ENCODE measurements at places on chromosomes 5 and 9.

- DNase-seq, result no peak
Measured at GRCh38 chr5:83492331-83492730, 20.8 kb downstream of the VCAN start.

DNA sequence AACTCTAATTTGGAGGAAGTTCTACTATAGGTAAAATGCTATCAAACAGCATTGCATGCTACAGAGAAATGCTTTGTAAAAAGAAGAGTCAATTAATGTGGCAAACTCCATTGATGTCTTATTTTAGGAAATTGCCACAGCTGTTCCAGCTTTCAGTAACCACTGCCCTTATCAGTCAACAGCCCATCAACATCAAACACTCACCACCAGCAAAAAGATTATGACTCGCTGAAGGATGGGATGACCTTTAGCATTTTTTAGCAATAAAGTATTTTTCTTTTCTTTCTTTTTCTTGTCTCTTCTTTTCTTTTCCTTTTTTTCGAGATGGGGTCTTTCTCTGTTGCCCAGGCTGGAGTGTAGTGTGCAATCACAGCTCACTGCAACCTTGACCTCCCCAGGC, 26.0 kb downstream of the CRHBP start:
- no peak for DNase-seq

DNA sequence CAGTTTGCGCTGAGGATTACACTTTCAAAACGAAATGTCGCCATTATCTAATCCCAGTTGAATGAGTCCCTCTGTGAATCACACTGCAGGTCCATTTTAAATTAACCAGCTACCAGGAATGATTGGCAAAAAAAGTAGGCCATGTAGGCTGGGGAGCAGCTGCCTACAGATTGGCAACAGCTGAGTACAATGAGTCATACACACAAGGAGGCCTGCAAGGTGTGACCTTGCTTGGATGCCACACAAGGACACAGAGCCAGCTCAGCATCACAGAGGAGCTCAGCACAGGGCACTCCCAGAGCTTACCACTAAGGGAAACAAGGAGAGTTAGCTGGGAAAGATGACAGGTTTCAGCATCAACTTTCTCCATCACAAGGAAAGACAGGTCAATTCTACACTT, 12.9 kb downstream of the HAVCR1 start:
- no peak for DNase-seq

DNA sequence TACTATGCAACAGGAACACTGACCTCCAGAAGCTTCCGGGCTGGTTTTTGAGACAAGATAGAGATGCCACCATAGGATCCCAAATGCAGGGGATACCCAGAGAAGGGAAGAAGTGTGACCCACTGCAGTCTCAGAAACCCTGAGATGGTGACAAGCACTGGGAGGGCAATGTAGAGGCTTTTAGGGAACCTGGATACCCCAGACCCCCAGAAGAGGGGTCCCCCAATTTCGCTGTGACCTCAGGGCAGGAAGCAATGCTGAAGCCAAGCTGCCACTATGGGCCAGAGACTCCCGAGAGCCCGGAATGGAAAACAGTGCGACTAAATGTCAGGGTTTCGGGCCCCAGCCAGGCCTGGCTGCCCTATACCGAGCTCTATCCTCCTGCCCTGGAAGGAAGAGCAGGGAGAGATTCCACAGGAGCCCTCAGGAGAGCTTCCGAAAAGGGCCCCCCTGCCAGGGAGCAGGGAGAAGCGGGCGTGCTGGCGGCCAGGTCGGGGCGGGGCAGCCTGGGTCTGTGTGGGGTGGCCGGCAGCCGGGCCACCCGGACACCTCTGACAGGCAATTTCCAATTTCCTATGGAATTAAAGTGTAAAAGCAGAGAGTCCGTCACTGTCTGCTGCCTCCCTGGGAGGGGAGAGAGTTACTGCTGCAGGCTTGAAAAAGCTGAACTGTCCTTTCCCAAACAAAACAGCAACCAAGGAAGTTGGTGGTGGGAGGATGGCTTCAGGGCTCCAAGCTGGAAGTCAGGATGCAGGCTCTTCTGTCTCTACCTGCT, 154.2 kb downstream of the FGF18 start:
- DNase-seq, result no peak

- DNase-seq, result no peak
Measured at GRCh38 chr5:124906339-124907097, 160.1 kb upstream of the ZNF608 start.

GRCh38 chr5:180304431-180305375, 12.8 kb upstream of the MAPK9 start:
- DNase-seq, result no peak

DNA sequence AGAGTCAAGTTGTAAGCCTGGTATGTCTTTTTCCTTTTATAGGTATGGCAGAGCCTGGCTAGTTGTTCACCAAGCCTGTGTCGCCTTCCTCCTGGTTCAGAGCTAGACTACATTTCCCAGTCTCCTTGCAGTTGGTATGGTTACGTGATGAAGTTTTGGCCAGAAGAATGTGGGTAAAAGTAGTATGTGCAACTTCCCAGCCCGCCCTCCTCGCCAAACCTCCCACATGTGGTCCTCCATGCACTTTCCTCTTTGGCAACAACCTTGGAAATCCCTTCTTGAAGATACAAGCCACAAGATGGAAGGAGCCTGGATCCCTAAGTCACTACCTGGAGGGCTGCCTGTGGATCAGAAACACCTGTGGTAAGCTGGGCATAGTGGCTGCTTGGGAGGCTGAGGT, 36.0 kb upstream of the MSH3 start:
- DNase-seq, result no peak

DNA sequence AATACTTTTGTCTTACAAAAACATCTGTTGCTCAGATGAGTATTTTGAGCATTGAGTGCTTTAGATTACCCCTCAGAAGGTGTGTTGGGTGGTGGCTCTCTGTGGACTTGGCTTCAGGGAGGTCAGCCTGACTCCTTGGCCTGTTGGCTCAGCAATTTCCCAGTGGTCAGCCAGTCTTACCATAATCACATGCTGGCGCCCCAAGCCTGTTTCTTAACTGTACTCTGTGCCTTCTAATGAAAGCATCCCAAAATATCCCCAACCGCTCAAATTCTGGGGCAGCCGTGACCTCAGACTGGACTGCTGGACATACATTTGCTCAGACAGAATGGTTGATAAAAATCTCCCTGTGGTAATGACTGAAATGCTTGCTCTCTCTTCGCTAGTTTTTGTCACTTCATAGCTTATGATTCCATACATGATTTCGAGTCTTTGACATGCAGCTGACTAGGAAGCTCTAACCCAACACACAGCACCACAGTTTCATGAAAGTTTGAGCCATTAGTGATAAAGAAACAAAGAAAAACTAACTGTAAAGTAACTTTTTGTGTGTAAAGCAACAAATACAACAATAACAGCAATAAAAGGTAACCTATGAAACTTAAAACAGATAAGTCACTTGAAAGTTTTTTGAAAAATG, 562.2 kb upstream of the MEF2C start:
- no peak for DNase-seq

DNA sequence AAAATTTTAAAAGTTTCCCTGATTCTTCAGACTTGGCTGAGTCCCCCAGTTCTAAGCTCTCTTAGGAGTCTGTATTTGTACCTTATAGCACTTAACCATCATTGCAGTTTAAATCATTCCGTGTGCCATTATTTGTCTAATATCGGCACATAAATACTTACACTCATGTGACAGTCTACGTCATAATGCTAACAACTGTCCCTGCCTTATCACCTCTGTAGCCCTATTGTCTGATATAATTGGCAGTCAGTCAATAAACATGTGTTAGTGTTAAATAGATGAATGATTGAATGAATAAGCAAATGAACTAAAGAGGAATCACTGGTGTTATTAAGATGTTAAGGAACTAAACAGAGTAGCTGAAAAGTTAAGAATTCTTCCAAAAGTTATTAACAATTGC, 287.8 kb downstream of the EBF1 start:
- no peak for DNase-seq

GRCh38 chr9:103169798-103170197, 174.7 kb downstream of the CYLC2 start:
- DNase-seq, result no peak

DNA sequence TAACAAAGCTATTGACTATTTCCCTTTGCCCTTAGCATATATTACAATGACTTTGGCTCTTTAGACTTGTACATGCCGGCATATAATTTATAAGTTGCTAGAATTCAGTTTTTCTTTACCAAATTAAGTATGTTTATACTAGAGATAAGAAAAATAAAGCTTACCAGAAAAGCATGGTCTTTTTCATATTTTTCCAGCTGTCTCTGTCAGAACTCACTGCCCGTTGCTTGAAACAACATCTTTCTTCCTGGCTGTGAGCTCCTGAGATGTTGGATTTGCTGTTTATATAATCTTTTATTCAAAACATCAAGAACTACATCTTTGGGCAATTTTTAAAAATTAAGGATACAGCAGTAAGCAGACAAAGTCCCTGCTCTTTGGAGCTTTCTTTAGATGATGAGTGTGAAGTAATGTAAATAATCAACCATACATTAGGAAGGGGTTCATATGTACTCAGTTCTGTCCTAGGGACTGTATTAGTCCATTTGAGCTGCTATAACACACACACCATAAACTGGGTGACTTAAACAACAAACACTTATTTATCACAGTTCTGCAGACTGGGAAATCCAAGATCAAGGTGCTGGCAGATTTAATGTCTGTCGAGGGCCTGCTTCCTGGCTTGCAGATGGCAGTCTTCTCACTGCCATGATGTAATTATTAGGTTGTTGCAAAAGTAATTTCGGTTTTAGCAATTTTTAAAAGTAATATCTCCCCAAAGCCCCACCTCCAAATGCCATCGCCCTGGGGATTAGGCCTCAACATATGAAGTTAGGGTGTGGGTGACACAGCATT, 45.4 kb upstream of the RANBP3L start:
- DNase-seq, result no peak

GRCh38 chr5:136894070-136894469, 528.7 kb upstream of the TRPC7 start:
- no peak for DNase-seq

GRCh38 chr5:30401479-30402058, 791.9 kb upstream of the CDH6 start:
- no peak for DNase-seq

DNA sequence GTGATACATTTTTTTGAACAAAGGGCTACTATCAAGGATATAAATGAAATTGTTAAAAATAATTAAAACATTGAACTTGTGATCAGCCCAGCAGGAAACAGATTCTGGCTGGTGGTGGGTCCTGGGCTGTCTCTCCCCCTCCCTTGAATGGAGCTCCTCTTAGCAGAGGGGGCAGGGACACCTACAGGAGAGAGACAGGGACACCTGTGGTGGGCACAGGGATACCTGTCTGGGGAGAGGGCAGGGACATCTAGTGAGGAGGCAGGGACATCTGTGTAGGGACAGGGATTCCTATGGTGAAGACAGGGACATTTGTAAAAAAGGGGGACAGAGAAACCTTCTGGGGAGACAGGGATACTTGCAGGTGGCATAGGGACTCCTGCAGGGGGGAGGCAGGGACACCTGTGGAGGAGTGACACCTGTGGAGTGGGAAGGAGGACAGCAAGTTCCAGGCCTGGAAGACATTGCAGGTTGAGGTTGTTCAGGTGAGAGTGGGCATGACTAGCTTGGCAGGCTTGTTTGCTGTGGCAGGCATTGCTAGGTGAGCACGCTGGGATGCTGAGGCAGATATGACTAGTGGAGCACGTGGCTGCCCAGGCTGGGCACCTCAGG, 264.2 kb downstream of the IRX2 start:
- no peak for DNase-seq

All from stimulated activated CD4-positive, alpha-beta T cell treated with anti-CD3 and anti-CD28 coated beads, Interleukin-12 subunit alpha, Interleukin-12 subunit beta, amount 100 ng/mL, for 48 hours (primary cell).